ENCODE measurements at places on chromosomes 16 and 17. TPM values are rescaled to one million over a fixed set of nuclear protein-coding genes. Genes with fewer than 3 reads are reported as not detected.

The PDE6G gene
- 2.6 TPM for total RNA-seq

The COG7 gene
- total RNA-seq: 12.3 TPM

DNA sequence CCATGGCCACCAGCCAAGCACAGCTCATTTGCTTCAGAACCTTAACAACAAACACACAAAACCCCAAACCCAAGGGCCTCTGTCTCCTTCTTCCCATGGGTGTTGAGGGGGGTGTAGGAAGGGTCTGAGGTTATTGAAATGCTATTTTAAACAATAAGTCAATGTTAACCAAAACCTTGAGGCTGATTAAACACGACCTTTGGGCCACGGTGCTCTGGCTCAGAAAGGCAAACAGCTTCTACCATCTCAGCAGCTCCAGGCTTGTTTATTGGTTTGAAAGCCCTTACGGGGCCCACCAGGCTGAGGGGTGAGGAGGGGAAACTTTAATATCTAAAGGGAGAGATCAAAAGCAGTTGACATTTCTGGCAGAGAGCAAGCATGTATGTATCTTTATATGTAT, 185.7 kb upstream of the IRX6 start:
- DNase-seq: no peak

DNA sequence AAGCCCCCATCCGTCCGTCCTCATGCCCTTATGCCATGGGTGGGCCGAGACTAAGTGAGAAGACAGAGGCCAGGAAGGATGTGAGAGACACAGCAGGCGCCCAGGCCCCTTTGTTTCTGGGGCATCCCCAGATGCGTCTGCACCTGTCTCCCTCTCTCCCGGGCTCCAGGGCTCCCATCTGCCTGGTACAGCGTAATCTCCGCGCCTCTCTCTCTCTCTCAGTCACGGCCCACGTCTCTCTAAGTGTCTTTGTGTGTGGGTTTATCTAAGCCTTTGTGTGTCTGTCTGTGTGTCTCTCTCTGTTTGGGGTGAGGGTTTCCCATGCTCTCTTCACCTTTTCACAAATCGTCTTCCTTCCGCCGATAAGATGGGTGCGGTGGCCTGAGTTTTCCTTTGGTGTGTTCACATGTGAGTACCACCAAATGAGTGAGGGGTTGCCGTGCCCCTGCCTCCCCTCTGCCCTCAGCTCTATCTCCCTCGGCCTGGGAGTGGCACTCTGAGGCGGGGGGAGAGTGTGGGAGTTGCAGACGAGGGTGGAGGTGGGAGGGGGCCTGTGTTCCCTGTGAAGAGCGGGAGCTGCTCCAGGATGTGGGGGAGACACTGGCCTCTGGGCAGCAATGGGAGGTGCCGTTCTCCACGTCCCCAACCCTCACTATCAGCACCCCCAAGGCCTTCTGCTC, 25.8 kb upstream of the ABCC3 start:
- DNase-seq: no peak

- no peak for DNase-seq
These were observed 30.2 kb downstream of the POLR3E start for GRCh38 chr16:22327446-22327775.

DNA sequence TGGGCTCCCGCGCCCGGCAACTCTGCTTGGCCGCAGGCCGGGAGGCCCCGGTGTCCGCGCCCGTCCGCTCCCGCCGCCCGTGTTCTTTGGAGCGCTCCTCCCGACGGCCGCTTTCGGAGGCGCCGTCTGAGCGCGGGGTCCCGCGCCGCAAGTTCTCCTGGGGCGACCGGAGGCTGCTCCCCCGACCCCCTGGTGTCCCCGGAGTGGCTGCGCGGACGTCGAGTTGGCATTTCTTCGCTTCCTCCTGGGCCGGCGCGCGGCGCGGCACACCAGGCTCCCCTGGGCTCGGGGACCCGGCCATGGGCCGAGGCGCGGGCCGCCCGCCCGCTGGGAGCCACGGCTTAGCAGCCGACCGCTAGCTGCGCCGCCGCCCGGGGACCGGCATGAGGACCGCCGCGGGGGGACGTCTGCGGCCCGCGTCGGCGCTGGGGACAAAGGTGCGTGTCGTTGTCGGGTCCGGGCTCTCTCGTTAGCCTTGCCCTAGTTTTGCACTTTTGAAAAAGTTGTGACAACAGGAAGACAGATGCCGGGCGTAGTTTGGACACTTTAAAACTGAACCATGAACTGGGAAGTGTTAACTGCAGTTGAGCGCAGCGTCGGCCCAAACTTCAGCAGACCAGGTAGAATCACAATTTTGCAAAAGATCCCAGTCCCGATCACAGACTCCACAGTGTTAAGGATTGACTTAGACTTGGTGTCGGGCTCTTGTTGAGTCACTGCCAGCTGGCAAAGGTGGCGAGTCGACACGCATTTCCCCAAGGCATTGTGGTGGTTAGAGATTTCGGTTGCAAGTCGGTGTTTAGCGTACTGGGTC, 700 bp downstream of the UBN1 start:
- DNase-seq: peak; percentile 46

DNA sequence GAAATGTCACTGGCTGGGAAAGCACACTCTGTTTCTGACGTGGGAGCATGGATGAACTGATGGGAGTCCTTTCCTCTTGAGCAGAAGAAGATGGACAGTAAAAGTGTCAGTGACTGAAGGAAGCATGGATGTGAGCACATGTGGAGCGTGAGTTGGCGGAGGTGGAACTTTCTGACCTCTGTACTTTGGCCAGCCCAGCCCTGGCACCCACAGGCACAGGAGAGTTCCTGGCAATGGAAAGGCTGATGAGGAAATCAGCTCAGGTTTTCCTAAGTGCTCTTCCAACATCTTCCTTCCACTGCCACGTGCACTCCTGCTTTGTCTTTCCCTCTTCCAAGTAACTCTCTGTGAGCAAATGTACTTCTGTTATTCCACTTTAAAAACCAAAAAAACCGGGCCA, 276.8 kb downstream of the NTN1 start:
- peak; percentile 54 for DNase-seq

The HASPIN gene
- 4.3 TPM for total RNA-seq

DNA sequence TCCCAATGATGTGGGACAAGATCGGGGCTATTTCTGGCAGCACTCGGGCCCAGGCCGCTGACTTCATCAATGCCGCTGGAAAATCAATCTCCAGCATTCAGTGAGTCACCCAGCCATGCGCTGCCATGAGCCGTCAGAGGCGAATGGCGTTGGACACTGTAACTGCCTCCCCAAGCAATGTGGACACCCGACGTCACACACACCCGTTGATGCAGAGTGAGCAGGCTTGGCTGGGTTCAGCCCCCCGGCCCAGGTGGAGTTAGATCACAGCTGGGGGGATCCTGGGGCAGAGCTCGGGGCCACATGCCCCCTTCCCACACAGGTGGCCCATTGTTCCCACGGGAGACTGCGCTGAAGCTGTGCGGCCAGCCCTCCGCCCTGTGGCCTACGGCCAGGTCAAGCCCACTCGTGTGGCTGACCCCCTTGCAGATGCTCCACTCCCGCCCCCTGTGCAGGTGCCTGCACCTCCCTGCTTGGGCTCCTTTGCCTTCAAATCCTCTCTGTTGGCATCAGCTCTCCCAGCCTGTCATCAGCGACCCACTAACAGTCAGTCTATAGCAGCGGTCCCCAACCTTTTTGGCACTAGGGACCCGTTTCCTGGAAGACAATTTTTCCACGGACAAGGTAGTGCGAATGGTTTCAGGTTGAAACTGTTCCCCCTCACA, 89.9 kb downstream of the TBC1D16 start:
- peak; percentile 10 for DNase-seq

DNA sequence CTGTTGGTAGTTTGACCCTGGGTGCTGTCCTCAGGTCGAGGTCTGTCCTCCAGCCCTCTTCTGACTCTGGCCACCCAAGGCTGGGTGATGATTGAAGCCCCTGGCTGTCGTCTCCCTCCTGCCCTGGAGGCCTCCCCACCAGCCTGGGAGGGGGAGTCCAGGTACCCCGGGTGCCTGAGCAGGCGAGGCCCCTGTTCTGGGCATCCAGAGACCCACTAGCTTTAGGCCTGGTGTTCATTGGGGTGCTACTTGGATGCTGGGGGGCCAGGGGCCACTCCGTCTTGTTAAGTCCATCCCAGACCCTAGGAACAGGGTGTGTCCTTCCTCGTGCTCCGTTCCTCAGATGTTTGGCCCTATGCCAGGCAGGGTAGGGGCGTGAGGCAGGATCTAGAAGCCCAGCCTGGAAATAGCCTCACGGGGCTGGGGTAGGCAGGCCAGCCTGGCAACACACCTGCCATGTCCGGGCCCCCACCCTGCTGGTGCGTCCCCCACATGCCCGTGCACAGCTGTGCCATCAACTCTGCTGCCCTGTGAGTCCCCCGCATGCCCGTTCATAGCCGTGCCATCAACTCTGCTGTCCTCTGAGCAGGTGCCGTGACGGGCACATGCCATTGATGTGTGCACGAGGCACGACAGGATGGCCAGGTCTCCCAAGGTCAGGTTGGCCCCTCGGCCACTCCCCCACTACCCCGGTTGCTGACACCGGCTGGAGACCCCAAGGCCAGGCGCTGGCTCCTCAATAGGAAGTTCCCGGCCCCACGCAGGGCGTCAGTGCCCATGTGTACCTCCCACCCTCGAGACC, 36.9 kb downstream of the GINS2 start:
- peak; percentile 77 for DNase-seq

The MFSD6L gene
- total RNA-seq: 0.27 TPM

DNA sequence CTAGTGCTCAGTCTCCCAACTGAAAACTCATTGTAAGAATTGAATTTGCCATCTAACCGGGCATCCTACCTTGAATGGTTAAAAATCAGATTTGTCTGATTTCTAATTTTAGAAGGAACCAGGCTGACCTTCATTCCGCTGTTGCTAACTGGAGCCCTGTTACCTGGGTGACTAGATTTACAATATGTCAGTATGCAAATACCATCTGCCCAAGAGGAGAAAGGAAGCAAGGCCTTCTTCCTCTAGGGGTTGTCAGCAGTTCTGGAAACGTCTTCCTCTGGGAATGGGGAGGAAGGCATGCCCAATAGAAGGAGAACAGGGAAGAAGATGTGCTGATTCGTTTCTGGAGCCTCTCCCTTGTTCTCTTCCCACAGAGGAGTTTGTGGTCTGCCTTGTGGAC, 137.9 kb downstream of the PITPNC1 start:
- DNase-seq: no peak

GRCh38 chr17:77865716-77866115, 92.8 kb upstream of the TNRC6C start:
- DNase-seq: no peak

GRCh38 chr16:54706406-54706805, 224.3 kb upstream of the IRX5 start:
- DNase-seq: no peak

DNA sequence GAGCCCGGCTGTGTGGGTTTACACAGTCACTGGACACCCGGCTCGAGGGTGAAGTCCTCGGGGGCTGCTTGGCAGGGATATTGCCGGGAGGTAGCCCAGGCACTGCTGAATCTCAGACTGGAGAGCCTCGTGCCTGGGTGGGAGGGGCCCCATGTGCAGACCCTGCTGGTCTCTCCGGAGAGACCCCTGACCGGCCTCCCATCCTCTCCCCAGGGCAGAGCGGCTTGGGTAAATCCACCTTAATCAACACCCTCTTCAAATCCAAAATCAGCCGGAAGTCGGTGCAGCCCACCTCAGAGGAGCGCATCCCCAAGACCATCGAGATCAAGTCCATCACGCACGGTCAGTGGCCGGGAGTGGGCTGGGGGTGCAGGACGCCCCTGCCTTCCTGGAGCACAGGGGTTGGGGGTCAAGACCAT, 346.5 kb downstream of the SEC14L1 start:
- DNase-seq: no peak

The ALOXE3 gene
- not detected for total RNA-seq

Measured in muscle of leg (tissue), 16 donors.